Naive B cell (primary cell): ENCODE measurements at places on chromosomes 12 and 14.

GRCh38 chr14:49194067-49194466, 392.1 kb downstream of the RPS29 start:
- no peak for DNase-seq

DNA sequence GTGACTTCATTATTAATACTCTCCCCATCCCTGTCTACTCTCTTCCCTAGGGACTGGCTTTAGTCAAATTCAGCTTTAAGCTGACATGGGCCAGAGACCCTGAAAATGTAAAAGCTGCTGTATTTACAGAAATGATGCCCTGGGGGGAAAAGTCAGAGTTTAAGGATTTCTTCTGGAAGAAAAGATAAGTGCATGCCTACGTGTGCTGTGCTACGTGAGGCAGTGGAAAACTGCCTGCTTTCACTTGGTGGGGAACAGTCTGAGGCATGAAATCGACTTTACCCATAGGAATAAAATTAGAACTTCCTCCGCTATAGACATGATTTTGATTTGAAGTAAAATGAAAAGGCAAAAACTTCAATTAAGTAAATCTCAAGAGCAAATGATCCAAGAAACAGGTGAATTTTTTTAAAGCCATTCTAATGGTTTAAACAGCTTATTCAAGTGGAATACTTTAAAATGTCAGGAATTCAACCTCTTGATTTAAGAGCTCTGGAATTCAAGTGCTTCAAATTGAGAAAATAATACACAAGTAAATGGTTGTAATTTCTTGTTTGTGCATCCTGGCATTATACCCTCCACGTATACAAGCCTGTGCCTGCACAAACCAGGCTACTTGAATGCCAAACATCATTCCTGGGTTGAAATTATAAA, 168.5 kb downstream of the FOXN3 start:
- DNase-seq, result no peak

GRCh38 chr12:42962384-42962783, 372.8 kb upstream of the PRICKLE1 start:
- DNase-seq, result no peak

DNA sequence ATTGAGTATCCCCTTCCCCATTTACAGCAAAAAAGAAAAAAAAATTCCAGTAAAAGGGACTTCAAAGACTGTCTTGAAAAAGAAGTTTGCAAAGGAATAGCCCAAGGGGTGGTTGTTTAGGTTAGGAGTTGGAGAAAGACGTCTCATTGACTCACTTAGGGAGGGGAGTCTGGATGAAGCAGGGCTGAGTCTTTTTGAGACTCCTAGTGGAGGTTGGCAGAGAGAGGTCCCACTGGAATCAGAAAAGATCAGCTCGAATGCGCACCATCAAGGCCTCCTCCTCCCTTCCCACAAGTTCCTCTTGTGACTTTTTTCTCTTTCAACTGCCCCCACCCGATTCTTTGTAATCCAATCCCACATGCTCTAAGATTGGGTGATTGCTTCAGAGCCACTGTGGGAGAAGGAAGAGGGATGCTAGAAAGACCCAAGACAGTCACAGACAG, 1.9 kb downstream of the ARHGEF40 start:
- DNase-seq, result no peak

DNA sequence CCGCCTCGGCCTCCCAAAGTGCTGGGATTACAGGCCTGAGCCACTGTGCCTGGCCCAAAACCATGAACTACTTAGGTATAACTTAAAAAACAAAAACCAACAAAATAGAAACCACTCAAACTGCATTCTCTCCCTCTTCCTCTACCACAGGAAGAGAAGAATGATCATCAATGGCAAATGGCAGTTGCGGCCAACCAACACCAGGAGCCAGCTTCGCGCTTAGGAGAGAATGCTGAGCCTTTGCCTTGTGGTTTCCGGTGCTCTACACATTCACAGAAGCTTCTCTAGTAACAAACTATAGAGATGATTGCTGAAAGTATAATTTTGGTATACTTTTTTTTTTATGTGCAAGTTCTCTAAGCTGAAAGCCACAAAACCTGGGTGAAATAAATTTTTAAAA, 17.1 kb downstream of the CATSPERB start:
- no peak for DNase-seq

- no peak for DNase-seq
Measured at GRCh38 chr14:31441273-31442111, 15.8 kb downstream of the DTD2 start.

DNA sequence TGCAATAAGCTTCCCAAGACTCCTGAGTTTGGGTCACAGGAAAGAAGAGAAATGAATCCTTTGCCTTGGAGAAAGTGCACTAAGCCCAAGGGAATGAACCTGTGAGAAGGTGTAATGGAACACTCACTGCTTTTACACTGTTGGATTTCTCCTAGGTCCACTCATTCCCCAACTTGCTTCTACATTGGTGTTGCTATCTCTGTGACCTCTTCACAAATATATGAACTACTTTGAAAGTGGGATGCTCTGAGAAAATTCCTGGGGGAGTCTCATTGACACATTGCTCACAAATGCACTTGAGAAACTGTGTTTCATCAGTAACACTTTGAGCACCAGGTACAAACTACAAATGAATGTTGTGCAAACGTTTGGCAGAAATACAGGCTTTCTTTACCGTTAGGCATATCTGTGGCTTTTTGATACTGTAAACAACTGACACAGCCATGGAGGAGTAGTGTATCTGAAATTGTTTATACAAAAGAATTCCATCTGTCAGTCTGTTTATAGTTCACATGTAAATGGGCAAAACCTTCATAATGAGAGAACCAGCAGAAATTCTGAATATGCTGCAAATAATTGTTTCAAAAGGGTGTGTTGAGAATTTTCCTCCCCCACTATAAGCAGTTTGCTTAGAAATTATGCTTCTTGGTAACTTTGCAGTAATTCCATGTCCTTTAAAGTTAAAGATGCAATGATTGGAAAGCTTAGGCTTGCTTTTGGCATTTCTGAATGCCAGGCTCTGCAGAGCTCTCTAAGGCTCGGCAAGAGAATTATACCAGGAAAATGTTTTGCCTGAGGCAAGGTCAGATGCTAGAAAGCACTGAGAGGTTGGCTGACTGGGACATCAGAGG, 348.5 kb upstream of the DDHD1 start:
- DNase-seq, result no peak

- DNase-seq, result no peak
Measured at GRCh38 chr12:72296389-72296788, 24.2 kb downstream of the TRHDE start.

- no peak for DNase-seq
Measured at GRCh38 chr14:96470331-96470730, 31.9 kb upstream of the PAPOLA start.

DNA sequence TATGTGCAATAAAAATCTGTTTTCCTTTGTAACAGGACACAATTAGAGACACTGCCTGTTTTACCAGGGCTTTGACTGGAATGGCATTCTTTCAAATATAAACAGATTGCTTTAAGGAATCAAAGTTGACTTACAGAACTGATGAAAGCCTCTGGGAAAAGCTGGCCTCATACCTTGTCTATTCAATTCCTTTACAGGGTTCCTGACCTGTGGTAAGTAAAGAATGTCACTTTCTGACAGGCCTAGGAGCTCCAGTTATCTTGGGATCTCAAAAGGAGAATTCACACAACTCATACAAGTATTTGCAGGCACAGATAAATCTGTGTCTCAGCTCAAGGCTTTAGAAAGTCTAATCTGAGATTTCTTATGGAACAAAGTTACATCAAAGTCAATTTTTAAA, 88.4 kb downstream of the BCAT1 start:
- DNase-seq, result no peak

DNA sequence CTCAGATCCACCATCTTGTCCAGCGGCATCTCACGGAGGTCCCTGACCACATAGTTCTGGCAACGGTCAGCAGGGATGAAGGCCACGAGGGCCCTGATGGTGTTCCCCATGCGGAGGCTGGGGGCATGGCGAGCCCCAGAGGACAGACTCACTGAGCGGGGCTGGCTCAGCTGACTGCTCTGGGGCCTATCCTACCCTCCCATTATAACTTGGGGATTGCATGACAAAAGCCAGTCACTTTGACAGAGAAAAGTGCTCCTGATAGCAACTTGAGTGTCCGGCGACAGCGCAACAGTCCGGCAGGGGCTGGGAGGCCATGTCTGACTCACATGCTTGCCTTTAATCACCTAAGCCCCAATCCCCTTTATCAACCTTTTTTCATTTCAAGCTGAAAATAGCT, at the start of gene LRRC10:
TSS of gene LRRC10 (minus strand) at position 179 of the 400 bp plus-strand sequence. CDS start at position 110, 69 bp downstream.
- DNase-seq, result no peak

- DNase-seq, result no peak
Measured at GRCh38 chr14:23323838-23324454, 2.7 kb downstream of the PABPN1 start.

GRCh38 chr14:45610318-45610717, 357.3 kb upstream of the MIS18BP1 start:
- no peak for DNase-seq

- no peak for DNase-seq
Measured at GRCh38 chr14:70425354-70425753, 8.5 kb upstream of the SYNJ2BP start.

- no peak for DNase-seq
Measured at GRCh38 chr12:32140877-32141276, 34.2 kb downstream of the BICD1 start.

GRCh38 chr14:62206456-62206855, 444.2 kb downstream of the SNAPC1 start:
- no peak for DNase-seq

GRCh38 chr12:22234561-22234960, 99.9 kb downstream of the ST8SIA1 start:
- DNase-seq, result no peak

DNA sequence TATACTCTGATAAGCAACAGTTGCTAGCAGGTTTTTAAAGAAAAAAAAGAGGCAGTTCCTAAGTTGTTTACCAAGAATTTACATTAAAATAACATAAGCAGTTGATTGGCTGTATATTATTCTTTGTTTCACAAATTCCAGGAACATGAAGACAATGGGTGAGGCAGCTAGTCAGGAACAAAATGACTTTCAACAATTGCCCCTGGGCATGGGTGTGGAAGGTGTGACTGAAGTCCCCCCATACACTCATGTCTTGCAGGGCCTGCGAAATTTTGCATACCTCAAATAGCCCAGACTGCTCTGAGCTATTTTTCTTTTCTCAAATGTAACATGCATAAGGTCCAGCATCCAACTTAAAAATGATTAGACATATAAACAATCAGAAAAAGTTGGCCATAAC, 267.2 kb upstream of the DIO3 start:
- no peak for DNase-seq

GRCh38 chr14:24915958-24916595, 133.9 kb downstream of the STXBP6 start:
- no peak for DNase-seq

GRCh38 chr12:95815632-95816212, 25.2 kb upstream of the NTN4 start:
- DNase-seq, result no peak
